Right cardiac atrium (tissue), 5 donors: ENCODE measurements at places on chromosomes 7 and 10.

DNA sequence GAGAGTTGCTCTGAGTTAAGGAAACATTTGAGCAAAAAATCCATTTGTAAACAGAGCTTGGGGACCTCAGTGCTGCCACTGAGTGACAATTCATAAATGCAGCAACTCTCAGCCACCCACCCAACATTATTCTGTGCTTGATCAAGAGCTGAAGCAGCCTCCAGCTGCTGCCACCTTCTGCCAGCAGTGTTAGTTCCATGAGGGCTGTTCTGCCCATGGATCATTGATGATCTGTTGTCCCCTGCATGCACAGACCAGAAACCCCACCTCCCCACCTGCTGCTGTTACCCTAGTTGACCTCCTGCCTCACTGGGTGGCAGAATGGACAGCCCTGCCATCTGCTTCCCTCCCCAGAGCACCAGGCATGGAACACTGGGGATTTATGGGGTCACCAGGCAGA, 305.4 kb downstream of the KCNMA1 start:
- no peak for DNase-seq

DNA sequence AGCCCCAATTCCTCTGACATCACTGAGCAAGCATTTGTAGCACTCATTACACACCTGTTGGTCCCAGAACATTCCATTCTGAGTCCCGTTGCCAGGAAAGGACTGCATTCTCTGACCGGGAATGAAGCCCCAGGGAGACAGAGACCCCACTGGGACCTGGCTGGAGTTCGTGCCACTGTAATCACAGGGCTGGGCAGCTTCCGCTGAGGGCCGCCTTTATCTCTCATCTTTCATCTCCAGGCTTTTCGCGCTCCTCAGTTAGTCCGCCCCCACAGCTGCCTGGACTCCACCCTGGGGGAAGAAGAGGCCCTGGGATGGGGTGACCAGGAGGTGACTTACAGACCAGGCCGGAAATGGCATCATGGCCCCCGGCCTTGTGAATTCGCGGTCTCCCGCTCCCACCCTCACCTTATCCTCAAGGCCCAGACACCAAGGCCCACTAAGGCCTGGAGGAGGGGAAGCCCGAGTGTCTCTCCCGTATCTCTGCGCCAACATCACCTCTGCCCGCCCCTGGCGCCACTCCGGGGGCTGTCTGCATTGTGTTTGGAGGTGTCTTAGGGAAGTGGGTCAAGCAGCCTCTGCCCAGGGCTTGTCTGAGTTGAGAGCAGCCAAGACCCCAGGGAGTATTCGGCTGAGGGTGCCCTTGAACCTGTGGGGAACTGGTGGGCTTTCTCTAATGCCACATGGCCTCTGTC, 75.4 kb downstream of the PROSER2 start:
- DNase-seq, result no peak

DNA sequence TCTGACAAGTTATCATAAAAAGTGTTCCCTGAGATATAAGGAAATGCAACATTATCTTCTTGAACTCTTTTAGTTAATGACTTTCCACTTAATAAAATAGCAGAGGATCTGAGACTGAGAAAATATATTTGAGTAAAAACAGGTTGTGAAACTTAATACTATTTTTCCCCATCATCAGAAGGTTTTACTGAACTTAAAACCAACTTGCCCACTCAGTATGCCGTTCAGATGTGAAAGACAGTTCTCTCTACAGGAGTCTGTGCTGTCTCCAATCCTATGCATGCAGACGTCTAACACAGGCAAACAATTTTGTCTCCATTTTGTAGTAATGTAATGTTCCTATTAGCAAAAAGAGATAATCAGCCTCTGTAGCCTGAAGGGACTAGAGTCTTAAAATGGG, 38.2 kb upstream of the CYP2C18 start:
- no peak for DNase-seq

DNA sequence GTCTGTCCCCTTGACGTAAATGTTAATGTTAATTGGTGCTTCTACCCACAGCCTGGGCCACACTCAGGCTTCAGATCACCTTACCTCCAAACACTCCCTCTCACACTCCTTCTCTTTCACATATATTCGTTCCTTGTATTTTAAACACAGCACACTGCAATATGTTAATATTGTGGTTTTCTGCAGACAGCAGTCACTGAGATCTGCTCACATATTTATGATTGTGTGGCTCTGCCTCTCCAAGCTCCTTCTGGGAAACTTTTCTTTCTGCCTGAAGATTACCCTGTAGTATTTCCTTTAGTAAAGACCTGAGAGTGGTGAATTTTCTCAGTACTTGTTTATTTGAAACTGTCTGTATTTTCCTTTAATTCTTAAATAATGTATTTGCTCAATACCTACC, 104.7 kb downstream of the VWC2 start:
- DNase-seq, result no peak

DNA sequence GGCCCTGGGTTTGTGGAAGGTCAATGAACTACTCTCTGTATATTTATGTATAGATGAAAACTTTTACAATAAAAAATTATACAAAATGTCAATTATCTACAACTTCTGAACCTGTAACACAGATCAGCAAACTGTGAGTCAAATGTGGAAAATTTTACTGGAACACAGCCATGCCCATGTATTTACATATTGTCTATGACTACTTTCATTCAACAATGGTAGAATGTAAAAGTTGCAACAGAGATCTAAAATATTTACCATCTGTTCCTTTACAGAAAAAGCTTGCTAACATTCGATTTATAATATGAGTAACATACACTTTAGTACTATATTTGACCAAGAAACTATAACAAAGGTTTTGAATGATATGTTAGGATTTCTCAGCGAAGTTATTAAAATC, 481.6 kb downstream of the PARD3 start:
- no peak for DNase-seq

DNA sequence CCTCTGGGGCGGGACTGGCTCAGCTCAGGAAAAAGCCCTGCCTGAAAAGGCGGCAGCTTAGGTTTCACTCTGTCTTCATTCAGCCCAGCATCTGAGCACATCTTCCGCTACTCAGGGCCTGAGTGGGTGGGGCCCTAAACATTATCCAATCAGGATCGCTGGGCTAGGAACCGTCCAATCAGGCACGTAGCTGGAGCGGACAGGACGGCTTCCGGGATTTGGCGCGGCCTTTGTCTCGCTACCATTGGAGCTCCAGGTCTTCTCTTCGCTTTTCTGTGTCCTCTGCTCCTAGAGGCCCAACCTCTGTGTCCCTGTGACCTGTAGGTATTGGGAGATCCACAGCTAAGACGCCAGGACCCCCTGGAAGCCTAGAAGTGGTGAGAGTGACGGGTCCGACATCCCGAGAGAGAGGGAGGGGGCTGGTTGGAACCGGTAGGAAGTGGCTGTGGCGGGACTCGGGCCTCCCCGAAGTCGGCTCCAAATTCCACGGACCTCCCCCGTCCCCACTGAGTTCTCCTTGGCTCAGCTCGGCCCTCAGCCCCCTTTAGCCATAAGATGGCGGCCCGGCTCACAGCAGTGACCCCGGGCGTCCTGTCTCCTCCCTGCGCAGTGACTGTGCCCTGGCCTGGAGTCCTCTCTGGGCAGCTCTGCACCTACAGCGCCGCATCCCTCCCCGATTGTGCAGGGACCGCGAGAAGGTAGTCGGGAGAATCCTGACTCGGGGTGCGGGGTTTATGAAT, 99.1 kb downstream of the ZNF680 start:
- peak; percentile 79 for DNase-seq

DNA sequence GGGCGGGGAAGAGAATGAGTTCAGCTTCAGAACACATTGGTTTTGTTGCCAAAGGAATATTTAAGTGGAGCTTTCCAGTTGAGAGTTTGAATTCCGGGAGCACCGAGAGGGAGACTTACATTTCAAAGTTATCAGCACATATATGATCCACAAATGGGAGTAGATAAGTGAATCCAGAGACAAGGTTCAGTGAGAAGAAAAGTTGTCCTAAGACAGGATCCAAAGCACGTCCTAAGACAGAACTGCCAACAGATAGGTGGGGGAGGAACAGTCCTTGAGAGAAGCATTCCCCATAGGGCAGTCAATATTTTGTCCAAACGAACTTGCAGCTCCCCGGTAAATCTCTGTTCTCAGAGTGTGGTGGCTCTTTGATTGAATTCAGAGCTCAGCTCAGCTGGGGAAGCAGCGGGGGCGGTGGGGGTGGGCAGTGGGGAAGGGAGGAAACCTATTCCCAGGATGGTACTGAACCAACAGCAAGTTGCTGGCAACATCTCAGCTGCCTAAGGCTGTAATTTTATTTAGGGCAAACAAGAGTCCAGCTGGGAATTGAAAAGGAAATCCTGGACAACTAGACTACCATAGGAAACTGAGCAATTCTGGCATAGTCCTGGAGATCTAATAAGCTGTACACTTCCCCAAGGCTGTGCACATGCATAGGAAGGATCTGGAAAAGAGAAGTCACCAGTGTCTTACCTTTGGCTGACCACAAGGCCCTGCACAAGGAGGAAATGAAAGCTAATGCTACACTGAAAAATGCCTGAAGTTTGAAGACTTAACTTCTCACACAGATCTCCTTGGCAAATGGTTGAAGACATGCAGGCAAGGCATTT, 94.2 kb upstream of the CXCL12 start:
- no peak for DNase-seq
